ENCODE measurements at places on chromosomes 4 and X.

GRCh38 chr4:76601791-76602190, 166.8 kb downstream of the SHROOM3 start:
- no peak for DNase-seq

GRCh38 chr4:113783701-113784100, 22.2 kb upstream of the CAMK2D start:
- no peak for DNase-seq

- no peak for DNase-seq
Observed at GRCh38 chr4:1242506-1243450, 6.2 kb downstream of the CTBP1 start.

- no peak for DNase-seq
Observed at GRCh38 chrX:54066841-54067240, 22.6 kb upstream of the PHF8 start.

DNA sequence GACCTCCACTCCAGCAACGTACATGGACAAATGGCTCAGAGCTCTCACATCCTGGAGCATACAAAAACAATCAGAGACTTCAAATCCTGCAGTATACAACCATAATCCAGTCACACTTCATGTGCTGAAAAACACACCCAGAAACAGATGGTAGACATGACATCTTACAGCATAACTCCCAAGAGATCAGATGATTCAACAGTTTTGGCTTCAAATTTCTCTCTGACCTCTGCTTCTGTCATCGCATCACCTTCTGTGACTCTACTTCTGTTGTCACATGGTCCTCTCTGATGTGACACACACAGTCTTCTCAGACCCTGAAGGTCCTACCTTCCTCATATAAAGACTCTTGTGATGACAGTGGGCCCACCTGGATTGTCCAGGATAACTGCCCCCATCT, 18.5 kb downstream of the SUV39H1 start:
- DNase-seq: no peak

GRCh38 chrX:91435395-91435794, 756 bp downstream of the PABPC5 start:
- no peak for DNase-seq

DNA sequence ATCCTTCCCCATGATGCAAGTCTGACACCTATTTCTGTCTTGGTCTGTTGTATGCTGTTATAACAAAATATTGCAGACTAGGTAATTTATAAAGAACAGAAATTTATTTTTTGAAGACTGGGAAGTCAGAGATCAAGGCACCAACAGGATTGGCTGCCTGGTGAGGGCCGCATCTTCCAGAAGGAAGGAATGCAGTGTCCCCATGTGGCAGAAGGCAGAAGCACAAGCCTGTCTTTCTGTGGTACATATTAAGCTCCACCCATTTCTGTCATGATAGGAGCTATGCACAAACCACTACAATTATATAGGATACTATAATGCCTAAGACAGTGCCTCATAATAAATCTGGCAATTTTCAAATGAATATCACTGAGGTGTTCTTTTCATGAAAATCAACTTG, 502.3 kb upstream of the DIAPH2 start:
- DNase-seq: no peak
